Activated CD4-positive, alpha-beta T cell treated with anti-CD3 and anti-CD28 coated beads for 24 hours (primary cell): ENCODE measurements at places on chromosomes 6 and 20.

- peak; percentile 25 for DNase-seq
These were observed 158.2 kb downstream of the ZMYND8 start for GRCh38 chr20:47198254-47198671.

GRCh38 chr6:149854532-149854931 lies 9.6 kb downstream of the LRP11 start:
- no peak for DNase-seq

- no peak for DNase-seq
These were observed 29.4 kb upstream of the KIAA1586 start for GRCh38 chr6:57017069-57017468.

GRCh38 chr6:9315966-9316650 lies 880.8 kb upstream of the SLC35B3 start:
- no peak for DNase-seq

DNA sequence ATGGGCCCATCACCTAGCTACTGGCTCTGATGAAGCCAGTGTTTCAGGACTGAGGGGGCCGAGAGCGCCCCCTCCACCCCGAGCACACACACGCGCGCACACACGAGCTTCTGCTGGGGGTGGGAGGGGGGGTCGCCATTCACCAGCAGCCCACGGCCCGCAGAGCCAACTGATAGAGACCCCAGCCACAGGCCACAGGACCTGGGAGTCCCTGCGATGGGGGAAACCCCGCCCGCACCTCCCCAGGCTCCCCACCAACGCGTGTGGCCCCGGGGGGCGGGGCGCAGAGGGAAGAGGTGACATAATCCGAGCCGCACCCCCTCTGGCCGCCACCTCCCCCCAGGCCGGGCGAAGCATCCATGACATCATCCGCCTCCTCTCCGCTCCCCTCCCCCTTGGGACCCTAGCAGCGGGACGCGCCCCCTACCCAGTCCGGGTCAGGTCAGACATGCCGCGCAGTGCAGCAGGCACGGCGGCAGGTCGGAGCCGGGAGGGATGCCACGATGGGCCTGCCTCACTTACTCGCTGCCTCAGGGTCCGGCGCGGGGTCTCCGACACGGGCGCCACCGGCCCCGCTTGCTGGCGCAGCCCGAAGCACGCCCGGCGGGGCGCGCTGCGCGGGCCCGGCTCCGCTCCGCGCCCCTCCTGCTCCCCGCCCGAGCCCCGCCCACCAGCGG lies at the start of gene LZTS3:
Gene LZTS3, minus strand, starts transcription at position 617 of the 677 bp plus-strand sequence. CDS start 6,386 bp downstream, outside the sequence.
- peak; percentile 65 for DNase-seq

DNA sequence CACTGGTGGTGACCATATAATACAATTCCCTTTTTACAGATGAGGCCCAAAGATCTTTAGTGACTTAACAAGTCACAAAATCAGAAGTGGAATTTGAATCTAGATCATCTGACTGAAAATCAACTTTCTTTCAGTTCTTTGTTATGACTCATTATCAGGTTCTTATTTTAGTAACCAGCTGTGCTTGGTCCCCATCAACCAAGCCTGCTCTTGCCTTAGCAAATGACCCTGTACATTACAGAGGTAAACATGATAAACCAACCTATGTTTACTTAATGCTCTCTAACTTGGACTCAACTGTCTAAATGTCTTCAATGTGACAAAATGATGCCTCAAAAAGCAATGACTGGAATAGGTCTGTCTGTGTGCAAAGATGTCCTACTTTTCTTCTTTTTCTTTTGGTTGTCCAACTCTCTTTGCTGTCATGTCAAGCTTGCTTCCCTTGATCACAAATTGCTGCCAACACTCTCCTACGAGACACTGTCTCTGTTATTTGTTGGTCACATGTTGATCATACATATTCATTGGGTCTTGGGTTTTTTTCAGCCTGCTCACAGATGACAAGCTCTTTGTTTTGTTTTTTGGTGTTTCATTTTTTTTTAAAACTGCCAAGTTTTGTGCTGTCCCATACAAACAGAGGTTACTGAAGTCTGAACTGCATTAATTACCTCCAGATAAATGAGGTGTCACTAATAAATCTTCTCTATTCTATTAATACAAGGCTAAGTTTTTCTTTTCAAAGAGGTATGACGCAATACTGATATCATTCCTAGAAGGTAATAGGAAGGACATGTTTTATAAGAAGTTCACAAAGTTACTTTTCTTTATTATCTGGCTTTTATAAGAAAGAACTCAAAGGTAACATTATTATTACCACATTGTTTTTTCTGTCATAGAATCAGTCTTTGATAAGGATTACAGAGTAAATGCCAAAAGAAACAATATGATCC lies 62.2 kb upstream of the PLN start:
- DNase-seq = no peak

DNA sequence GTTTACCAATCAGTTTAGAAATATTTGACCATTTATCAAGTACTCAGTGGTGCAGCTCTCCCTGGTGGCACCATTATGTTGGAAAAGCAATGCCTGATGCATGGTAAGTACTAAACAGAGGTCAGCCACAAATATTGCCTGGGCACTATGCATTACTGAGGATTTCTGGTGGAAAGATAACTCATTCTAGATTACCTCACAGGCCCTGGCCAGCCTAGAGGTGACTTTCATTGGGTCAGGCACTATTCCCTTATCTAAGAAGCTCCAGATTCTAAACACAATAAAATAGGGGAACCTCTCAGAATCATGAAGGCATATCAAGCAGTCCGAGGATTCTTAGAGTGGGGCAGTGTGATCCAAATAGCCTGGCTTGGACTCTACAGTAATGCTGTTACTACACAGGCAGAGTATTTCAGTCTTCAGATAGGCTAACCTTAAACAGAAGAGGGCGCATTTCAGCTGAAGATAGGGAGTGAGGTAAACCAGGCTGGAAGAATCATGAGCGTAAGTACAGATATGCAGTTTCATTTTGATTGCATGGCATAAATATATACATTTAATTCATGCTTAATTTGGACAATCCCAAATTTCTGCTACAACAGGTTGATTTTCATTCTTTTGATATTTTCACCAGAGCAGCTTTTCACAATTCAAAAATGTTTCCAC lies 12.1 kb downstream of the LGSN start:
- DNase-seq = no peak

- no peak for DNase-seq
These were observed 32.8 kb upstream of the SIRPB2 start for GRCh38 chr20:1524004-1524403.

- DNase-seq = no peak
These were observed 27.0 kb upstream of the MARCKS start for GRCh38 chr6:113830140-113830539.

GRCh38 chr20:59158673-59159072 lies 4.9 kb upstream of the ZNF831 start:
- no peak for DNase-seq

DNA sequence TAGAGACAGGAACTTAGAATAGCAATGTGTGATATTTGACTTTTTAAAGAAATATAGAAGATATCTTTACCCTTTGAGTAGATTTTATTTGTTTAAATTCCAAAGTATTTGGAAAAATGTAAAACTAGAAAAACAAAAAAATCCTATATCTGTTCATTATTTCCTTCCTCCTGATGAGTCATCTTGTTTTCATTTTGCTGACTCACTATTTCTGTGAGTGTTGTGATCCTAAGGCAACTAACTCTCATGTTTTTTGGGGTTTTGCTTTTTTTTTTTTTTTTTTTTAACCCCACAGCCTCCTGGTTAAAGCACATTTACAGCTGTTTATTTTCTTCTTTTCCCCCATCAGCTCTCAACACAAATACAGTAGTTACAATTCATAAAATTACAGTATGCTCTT lies 37.8 kb upstream of the THEMIS start:
- DNase-seq = no peak
